ENCODE measurements at places on chromosomes 13 and 19.
A peak's percentile ranks its signal among the peaks of the same experiment; 100 is the strongest.

- no peak for DNase-seq
Measured at GRCh38 chr13:97285221-97285955, 63.3 kb downstream of the MBNL2 start.

DNA sequence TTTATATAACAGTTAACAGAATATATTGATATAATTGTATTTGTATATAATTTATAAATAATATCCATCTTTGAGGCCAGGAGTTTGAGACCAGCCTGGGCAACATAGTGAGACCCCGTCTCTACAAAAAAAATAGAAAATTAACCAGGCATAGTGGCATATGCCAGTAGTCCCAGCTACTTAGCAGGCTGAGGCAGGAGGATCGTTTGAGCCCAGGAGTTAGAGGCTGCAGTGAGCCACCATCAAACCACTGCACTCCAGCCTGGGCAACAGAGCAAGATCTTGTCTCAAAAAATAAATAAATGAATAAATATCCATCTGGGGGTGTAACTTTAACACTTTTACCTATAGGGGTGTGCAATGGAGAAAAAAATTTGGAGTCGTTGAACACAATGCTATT is 1.3 kb upstream of the SHFL start:
- DNase-seq: no peak

DNA sequence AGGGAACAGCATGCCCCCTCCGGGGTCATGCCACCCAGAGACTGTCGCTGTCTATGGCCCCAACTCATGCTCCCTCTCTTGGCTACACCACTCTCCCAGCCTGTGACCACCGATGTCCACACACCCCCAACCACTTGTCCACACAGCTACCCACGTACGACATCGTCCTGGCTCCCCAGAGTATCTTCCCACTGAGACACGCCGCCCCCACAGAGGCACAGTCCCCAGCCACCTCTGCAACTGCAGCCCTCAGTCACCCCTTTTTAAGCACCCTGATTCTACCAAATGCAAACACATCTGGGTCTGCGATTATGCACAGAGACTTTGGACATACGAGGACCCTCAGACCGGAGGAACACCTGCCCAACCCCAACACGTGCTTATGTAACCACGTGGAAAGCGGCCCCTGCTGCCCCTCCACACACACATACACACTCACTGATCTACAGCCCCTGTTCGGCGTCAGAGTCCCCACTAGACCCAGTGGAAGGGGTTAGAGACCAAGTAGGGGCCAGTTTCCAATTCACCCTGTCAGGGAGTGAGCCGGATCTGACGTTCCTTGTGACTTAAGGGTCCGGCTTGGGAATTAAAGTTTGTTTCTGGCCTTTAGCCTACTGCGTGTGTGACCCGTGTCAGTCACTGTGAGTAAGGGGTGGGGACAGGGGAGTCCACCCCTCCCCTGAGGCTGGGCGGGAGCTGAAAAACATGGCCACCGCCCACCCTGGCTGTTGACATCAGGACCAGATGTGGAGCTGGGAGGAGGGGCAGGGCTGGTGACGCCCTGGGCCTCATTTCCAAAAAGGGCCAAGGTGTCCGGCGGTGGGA is 11.9 kb upstream of the AXL start:
- no peak for DNase-seq

DNA sequence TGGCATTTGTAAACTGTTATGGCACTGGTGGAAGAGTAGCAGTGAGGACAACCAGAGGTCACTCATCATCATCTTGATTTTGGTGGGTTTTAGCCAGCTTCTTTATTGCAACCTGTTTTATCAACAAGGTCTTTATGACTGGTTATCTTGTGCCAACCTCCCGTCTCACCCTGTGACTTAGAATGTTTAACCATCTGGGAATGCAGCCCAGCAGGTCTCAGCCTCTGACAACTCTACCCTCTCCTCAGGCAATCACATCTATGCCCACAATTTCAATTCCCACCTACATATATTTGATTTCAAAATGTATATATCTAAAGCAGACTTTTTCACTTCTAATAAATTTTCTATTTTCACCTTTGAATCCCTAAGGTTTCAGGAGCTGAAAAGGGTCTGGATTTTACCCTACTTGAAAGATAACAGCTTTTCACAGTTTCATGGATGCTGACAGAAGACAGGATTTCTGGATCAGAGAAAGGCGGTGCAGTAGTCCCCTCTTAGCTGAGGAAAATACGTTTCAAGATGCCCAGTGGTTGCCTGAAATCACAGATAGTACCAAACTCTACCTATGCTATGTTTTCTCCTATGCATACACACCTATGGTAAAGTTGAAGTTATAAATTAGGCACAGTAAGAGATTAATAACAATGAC is 1171.8 kb downstream of the DIAPH3 start:
- no peak for DNase-seq

- peak; percentile 79 for DNase-seq
Measured at GRCh38 chr19:15449620-15450527, at the start of gene WIZ. Gene WIZ, minus strand, starts transcription at chr19:15449956. Its CDS starts 1,649 bp downstream, at chr19:15448307.
